Substantia nigra (tissue), 51 donors: ENCODE measurements at places on chromosomes 12 and 14.
A peak's percentile ranks its signal among the peaks of the same experiment; 100 is the strongest.

DNA sequence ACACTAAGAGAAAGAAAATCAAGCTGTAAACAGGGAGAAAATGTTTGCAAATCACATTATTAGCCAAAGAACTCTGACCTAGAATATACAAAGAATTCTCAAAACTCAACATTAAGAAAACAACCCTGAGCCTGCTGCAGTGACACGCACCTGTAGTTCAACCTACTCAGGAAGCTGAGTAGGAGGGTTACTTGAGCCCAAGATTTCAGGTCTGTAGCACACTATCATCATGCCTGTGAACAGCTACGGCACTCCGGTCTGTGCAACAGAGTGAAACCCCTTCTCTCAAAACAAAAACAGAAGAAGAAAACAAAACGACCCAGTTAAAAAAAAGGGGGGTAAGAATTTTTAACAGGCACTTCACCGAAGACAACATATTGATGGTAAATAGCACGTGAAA lies 20.8 kb downstream of the SAV1 start:
- no peak for DNase-seq

DNA sequence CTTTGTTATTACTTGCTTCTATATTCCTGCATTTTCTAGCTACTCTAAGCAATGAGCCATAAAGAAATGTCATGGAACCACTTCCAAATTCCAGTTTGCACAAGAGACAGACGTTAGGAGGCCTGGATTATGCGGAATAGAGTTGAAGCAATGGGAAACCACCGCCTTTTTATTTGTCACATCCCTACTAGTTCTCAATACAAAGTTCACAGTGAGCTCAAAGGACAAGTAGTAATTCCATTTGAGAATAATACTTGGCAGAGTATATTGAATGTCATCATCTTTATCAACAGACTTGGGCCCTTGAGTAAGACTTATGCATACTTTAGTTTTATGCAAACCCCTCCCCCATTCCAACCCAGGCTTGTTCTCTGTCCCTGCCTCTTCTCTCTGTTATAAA lies 3.7 kb upstream of the SLC15A5 start:
- DNase-seq, result no peak

GRCh38 chr12:109162551-109162950 lies 46.2 kb downstream of the ACACB start:
- DNase-seq, result no peak

DNA sequence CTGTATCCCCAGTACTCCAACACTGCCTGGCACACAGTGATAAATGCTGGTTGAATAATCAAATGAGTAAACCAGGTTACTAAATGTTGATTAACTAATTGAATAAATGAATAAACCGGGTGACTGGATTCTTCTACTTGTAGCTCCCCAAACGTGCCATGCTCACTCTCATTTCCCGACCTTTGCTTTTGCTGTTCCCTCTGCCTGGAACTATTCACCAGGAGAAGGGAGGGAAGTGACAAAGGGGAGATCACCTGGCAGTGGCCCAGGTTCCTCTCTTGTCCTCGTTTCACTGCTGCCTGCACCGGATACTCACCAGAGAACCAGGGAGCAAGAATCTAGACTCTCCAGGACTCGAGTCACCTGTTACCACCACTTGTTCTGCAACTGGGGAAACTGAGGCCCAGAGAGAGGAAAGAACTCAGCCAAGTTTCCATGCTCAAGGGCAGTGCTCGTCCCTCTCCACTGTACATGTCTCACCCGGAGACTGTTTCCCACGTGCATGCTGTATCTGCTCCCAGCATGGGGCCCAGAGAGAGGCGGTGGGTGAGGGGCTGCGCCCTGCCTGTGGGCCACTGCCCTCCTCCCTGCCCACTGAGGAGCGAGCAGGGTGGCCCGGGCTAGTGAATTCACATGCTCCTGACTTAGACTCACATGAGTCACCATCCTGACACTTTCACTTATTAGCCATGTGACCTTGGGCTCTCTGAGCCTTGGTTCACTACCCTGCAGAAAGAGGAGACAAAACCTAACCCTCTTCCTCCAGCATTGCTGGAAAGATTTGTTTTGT lies 17.7 kb upstream of the POP5 start:
- DNase-seq, result no peak

GRCh38 chr12:130636370-130636769 lies 79.7 kb downstream of the RIMBP2 start:
- no peak for DNase-seq

GRCh38 chr14:30921305-30921704 lies 46.9 kb downstream of the COCH start:
- DNase-seq, result no peak

DNA sequence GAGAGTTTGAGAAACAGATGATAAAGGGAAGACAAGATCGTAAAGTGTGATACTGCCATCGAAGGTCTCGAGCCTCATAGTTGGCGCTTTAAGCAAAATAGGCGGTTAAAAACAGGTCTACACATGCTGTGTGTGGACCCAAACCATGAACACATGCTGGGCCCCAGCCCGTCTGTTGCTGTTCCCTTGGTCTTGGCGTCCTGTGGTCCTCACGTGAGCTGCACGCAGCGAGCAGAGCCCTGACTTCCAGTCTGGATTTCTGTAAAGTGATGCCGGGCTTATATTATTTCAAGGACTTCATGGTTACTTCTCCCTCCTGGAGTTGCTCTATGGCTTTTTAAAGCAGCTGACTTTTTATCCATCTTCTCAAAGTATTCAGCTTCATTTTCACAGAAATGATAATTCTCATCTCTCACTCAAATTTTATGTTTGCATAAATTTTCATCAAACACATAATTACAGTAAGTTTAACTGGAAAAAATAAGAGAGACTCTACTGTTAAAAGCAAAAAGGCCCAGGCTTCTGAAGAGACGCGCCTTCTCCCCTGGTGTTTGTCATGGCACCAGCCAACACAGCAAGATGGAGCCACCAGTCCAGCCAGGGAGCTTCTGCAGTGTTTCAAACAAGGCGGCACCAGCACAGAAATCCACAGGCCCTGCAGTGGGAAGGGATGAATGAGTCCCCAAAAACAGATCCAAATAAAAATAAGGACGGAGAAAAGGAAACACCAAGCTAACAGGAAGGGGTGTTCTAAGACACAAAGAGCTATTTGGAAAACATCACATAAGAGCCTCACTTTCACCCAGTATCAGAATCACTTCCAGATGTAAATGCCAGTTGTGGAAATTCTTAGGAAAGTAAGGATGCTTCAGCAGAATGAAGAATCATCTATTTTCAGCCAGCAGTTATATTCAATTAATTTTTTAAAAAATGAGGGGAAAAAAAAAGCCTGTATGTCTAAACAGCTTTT lies 24.9 kb downstream of the SFSWAP start:
- DNase-seq, result peak; percentile 4

DNA sequence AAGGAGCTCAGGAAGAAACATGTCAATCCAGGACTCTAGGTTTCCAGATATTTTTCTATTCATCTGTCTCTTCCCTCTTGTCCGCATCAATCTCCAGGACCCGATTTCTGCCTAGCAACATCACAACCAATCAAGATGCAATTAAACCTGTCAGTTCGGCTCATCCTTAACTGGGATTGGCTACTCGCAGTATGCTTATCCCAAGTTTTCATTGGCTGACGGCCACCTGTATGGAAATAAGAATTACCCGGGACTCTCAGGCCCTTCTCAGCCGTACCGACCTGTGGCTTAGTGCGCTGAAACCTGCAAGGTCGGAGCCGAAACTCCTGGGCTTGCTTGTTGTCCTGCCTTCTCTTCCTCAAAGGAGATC lies 20.4 kb upstream of the ATP5MC2 start:
- DNase-seq, result no peak

DNA sequence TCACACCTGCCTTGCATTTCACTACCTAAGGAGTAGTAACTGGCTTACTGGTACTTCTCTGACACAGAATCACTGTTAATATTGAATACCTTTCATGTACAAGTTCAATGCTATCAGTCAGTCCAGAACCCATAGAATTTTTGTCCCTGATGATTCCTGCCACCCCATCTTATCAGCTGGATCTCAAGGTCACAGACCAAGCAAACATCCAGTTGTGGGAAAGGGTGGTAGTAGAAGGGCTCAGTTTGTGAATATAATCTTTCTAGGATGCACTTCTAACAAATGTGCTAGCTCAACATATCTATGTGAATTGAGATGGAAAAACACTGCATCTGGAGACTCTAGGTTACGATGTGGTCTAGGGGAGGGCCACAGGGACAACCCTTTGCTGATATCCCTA lies 14.1 kb downstream of the PPP1CC start:
- DNase-seq, result no peak
